ENCODE measurements at places on chromosomes 1 and 21.

DNA sequence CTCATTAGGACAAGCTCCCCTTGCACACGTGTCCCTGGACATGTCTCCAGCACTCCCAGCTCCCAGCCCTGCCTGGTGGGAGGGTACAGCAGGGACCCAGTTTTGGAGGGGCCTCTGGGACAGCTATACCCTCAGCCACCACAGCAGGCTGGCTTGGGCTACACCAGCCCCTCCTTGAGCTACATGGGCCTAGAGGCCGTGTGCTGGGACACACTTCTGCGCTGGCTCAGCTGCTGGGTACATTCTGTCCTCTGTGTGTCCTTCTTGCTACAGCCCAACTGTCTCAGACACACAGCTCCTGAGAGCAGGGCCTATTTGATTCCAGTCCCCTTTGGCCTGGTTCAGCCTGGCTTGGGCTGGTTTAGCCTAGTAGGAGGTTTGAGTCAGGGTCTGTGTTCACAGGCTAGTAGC, 26.7 kb downstream of the DMAP1 start:
- no peak for DNase-seq

DNA sequence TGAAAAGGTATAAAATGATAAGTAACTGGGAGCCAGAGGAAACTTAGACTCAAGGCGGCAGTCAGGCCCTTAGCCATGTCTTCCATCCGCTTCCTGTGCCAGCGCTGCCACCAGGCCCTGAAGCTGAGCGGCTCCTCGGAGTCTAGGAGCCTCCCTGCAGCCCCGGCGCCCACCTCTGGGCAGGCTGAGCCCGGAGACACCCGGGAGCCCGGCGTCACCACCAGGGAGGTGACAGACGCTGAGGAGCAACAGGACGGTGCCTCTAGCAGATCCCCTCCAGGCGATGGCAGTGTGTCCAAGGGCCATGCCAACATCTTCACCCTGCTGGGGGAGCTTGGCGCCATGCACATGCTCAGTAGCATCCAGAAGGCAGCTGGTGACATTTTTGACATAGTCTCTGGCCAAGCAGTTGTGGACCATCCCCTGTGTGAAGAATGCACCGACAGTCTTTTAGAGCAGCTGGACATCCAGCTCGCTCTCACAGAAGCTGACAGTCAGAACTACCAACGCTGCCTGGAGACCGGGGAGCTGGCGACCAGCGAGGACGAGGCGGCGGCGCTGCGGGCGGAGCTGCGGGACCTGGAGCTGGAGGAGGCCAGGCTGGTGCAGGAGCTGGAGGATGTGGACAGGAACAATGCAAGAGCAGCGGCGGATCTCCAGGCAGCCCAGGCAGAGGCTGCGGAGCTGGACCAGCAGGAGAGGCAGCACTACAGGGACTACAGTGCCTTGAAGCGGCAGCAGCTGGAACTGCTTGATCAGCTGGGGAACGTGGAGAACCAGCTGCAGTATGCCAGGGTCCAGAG, at the start of gene BECN2:
BECN2 (plus strand) TSS at position 76 of the 803 bp plus-strand sequence; CDS start at position 76, 0 bp downstream.
- no peak for DNase-seq

GRCh38 chr1:209617755-209618154, 34.2 kb downstream of the CAMK1G start:
- DNase-seq: no peak

DNA sequence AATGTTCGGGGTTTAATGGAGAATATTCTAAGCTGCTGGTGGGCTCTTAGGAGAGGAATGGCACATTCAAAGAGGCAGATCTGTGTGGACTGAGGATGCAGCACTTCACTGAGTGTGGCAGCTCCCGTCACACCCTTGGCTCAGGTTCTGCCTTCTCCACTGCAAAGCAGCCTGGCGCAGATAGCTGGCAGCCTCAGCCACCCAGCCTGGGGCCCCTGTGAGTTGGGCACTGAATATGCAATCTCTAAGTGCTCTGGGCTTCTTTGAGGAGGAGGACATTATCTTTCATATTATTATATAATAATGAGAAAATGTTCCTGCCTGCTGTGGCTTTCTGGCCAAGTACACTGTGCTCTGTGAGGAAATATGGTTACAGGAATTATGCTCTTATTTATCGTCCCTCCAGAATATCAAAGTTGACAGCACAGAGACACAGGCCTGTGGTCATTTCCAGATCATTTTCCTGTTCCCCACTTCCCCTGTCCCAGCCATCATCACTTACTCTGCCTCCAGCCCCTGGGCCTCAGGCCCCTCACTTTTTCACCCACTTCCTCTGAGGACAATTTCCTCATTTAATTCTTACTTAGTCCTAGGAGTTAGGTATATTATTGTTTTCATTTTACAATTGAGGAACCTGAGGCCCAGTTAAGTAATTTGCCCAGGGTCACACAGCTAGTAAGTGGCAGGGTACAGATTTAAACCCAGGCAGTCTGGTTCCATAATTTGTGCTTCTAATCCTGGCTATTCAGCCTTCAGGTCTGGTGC, 53.6 kb downstream of the MAB21L3 start:
- DNase-seq: no peak

- no peak for DNase-seq
These were observed 57.7 kb upstream of the NUF2 start for GRCh38 chr1:163263818-163264655.
